ENCODE measurements at places on chromosomes 12 and 14. TPM values are rescaled to one million over a fixed set of nuclear protein-coding genes. Genes with fewer than 3 reads are reported as not detected.
A peak's percentile ranks its signal among the peaks of the same experiment; 100 is the strongest.

The RILPL1 gene
- total RNA-seq, result 5.4 TPM

GRCh38 chr12:68163560-68164081, 4.1 kb upstream of the IFNG start:
- no peak overlapping the region for H3K4me3 ChIP-seq
- DNase-seq, result no peak
- no peaks in the 10 kb centered on the region for H3K36me3 ChIP-seq
- H3K27ac ChIP-seq, result peak overlapping the region; percentile 12

DNA sequence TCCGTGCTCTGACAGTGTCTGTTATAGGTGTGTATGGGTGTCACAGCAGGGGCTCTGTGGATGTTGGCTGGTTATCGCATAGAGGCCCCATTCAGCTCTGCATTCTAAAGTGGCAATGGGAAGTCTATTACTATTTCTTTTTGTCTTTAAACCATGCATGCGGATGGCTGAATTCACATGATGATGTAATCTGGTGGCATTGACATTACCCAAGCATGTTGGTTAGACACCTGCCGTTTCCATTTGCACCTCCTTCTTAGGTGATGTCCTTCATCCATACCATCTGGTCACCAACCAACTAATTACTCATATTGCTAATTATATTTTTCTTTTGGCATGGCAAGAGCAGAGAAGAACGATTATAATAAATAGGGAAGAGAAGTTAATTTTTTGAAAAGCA, 270.8 kb upstream of the RGS6 start:
- H3K4me3 ChIP-seq, result no peak overlapping the region
- peaks cover 21% of the 10 kb centered on the region for H3K4me1 ChIP-seq
- H3K36me3 ChIP-seq, result peaks cover 11% of the 10 kb centered on the region

The TRIM9 gene
- total RNA-seq, result 2.4 TPM

DNA sequence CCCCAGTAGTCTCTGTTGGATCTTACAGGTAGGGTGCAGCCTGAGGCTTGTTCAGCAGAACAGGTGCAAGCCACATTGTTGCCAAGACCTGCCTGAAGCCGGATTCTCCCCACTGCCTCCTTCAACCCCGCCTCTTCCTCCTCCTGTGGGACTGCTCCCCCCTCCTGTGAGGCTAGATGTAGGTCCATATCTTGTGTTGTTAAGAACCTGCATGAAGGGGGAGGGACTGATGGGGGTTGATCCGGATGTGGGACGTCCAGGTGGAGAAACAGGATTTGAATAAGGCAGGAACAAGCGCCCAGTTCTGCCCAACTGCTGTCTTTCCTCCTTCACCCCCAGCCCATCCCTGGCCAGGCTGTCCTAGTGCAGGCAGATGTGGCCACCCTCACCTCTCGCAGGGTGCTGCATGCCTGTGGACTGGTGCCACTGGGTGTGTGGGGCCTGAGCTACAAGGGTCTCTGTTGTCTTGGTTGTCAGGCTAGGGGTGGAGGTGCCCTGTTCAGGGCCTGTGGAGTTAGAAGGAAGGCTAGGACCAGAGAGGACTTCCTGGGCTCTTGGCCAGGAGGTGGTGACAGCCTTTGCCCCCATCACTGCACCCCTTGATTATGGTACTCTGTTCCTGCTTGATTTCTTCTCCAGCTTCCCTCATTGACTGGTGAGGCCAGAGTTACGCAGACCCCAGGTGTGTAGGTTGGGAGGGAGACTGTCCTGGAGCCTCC, 1.4 kb downstream of the NR4A1 start:
- peaks cover 43% of the 10 kb centered on the region for H3K4me1 ChIP-seq
- DNase-seq, result no peak
- no peaks in the 10 kb centered on the region for H3K27me3 ChIP-seq
- H3K27ac ChIP-seq, result peak overlapping the region; percentile 70
- H3K4me3 ChIP-seq, result peak overlapping the region; percentile 93

GRCh38 chr14:99715266-99716000, 31.3 kb downstream of the CYP46A1 start:
- no peak overlapping the region for H3K27ac ChIP-seq
- no peaks in the 10 kb centered on the region for H3K4me1 ChIP-seq
- DNase-seq, result no peak
- H3K36me3 ChIP-seq, result no peaks in the 10 kb centered on the region
- H3K4me3 ChIP-seq, result no peak overlapping the region

The CLEC2A gene
- total RNA-seq, result not detected

DNA sequence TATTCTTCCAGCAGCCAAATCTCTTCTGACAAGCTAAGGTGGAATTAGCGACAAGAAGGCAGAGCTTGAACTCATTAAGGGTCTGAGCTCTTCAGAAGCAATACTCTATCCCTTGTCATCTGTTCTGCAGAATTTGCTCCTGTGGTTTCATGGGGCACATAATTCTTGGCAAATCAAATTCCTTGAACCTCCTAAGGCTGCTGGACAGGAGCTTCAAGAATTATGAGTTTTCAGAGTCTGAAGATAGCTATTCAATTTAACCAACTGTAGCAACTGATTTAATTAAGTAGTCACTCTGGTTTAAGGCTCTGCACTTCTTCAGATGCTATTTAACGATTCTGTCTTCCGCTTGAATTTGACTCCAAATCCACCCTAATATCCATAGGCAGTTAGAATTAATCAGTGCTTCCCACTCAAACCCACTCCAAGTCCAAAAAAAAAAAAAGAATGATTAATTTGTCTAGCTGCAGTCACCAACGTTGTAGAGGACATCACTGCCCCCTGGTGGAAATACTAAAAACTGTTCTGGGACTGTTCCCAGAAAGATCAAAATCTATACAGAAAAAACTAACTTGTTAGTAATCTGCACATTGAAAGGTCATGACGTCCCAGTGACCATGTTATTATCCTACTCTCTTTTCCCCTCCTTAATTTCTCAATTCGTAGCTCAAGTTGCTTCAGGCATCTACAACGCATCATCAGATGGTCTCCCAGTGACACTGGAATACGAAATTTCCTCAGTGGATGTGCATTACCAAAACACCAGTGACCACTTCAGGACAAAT, 169.9 kb downstream of the KIF21A start:
- no peaks in the 10 kb centered on the region for H3K36me3 ChIP-seq
- peak; percentile 28 for DNase-seq
- H3K27me3 ChIP-seq, result peaks cover 17% of the 10 kb centered on the region
- no peak overlapping the region for H3K27ac ChIP-seq

The TAS2R20 gene
- 1.3 TPM for total RNA-seq

GRCh38 chr14:32329690-32330285, 690 bp downstream of the AKAP6 start:
- H3K4me1 ChIP-seq, result peaks cover 11% of the 10 kb centered on the region
- no peaks in the 10 kb centered on the region for H3K27me3 ChIP-seq
- H3K27ac ChIP-seq, result no peak overlapping the region
- no peak overlapping the region for H3K4me3 ChIP-seq
- DNase-seq, result no peak
- no peaks in the 10 kb centered on the region for H3K36me3 ChIP-seq

GRCh38 chr12:13599176-13599575, 382.2 kb downstream of the GRIN2B start:
- no peak for DNase-seq
- H3K27me3 ChIP-seq, result peaks cover 9% of the 10 kb centered on the region
- no peak overlapping the region for H3K27ac ChIP-seq
- no peaks in the 10 kb centered on the region for H3K36me3 ChIP-seq
- no peaks in the 10 kb centered on the region for H3K4me1 ChIP-seq
- no peak overlapping the region for H3K4me3 ChIP-seq

DNA sequence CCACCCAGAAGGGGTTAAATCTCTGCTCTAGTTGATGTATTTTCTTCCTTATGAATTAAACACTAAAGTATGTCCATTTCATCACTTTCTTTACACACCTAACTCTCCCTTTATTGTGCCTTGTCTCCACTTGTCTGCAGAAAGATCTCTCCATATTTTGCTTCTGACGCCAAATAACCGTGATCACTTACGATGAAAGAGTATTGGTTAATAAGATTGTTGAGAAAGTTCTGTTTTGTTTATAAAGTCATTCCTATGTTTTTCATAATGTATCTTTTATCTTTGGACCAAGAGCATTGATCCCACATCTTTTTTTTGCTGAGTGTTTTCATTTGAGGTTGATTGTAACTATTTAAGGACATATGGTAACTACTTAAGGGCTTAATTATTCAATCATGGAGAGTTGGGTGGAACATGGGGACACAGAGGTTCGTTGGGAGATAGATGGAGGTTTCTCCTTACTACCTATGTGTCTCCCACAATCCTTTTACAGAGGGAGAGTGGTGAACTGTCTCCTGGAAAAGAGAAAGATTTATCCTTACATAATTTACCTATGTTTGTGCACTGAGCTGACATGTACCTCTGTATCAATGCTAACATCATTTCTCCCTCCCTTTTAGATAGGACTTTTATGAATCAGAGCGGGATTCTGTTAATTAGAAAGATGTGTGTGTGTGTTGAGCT, 120.7 kb upstream of the SLC38A2 start:
- no peaks in the 10 kb centered on the region for H3K27me3 ChIP-seq
- no peaks in the 10 kb centered on the region for H3K36me3 ChIP-seq
- H3K4me3 ChIP-seq, result no peak overlapping the region
- no peak overlapping the region for H3K27ac ChIP-seq
- DNase-seq, result no peak

DNA sequence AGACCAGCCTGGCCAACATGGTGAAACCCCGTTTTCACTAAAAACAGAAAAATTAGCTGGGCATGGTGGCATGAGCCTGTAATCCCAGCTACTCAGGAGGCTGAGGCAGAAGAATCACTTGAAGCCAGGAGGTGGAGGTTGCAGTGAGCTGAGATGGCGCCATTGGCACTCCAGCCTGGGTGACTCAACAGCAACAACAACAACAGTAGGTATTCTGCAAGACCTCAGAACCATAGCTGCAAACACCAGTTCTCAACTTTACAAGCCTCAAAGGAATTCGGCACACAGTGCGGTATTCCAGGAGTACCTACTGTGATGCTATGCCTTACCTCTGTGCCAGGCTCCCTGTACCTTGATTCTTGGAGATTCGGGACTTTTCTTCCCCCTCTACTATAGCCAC, 15.8 kb downstream of the FOXN3 start:
- H3K4me3 ChIP-seq, result no peak overlapping the region
- H3K27me3 ChIP-seq, result no peaks in the 10 kb centered on the region
- no peak for DNase-seq
- no peaks in the 10 kb centered on the region for H3K36me3 ChIP-seq

The ZNF84 gene
- total RNA-seq, result 24.7 TPM

The LBHD2 gene
- not detected for total RNA-seq

- H3K27ac ChIP-seq, result no peak overlapping the region
- H3K4me1 ChIP-seq, result peaks cover 44% of the 10 kb centered on the region
- no peaks in the 10 kb centered on the region for H3K36me3 ChIP-seq
- H3K4me3 ChIP-seq, result no peak overlapping the region
- no peaks in the 10 kb centered on the region for H3K27me3 ChIP-seq
Measured at GRCh38 chr12:104667139-104667538, 210.4 kb downstream of the CHST11 start.

The HCAR1 gene
- 0.12 TPM for total RNA-seq

The DACT1 gene
- total RNA-seq, result 11.3 TPM
